ENCODE measurements at places on chromosomes 5 and 9. TPM values are rescaled to one million over a fixed set of nuclear protein-coding genes. Genes with fewer than 3 reads are reported as not detected.

- no peak for DNase-seq
These were observed 26.0 kb upstream of the PDE4D start for GRCh38 chr5:59919484-59919883.

GRCh38 chr5:33688526-33688925, 203.3 kb downstream of the ADAMTS12 start:
- no peak for DNase-seq

GRCh38 chr9:136409557-136410455, 608 bp downstream of the ENTR1 start:
- DNase-seq = peak; percentile 58

DNA sequence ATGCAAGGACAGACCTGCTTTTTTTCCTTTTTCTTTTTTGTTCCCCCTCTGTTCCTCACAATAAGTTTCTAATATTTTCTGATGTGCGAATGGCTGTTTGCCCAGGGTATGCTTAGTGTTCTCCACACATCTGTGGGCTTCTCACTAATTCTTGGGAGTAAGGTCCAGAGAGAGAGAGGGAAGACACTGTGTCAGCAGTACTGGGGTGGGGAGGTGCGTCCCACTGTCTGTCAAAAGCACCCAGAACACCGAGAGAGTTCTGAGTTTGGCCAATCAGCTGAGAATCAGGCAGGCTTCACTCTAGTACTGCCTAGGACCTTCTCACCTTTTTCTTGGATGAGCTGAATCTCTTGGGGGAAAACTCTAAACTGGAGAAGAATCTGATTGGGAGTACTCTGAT, 61.8 kb downstream of the ELL2 start:
- DNase-seq = no peak

- no peak for DNase-seq
These were observed 30.4 kb downstream of the COL15A1 start for GRCh38 chr9:98974106-98974505.

DNA sequence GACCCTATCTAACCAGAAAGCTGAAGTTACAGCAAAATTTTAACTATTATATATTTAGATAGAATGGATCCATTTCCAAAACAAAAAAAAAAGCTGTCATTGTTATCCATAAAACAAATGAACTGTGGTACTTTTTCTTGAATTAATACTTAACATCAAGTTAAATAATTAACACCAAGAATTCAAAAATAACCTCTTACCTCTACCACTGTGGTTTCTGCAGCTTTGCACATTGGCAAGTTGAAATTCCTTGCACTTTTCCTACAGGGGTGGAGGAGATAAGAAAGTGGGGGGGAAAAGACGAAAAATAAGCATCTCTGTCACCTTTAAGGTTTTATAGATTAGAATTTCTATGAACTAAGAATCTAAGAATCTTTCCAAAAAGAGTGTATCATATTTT, 30.0 kb downstream of the OXCT1 start:
- no peak for DNase-seq

- no peak for DNase-seq
These were observed 112.6 kb downstream of the EHMT1 start for GRCh38 chr9:137731216-137731946.

DNA sequence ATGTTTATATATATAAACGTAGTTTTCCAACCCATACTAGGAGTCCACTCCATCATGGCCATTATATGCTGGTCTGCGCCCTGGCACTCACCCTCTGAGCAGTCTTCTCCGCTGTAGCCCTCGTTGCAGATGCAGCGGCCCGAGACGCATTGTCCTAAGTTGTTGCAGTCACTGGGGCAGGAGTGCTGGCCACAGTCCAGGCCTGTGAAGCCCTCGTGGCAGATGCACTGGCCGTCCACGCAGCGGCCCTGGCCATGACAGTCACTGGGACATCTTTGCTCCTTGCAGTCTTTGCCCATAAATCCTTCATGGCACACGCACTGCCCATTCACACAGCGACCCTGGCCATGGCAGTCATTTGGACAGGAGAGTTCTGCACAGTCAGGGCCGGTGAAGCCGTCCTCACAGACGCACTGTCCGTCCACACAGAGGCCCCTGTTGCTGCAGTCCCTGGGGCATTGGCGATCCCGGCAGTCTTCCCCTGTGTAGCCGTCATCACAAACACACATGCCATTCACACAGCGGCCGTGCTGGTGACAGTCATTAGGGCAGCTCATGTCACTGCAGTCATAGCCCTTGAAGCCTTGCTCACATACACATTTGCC, 32.1 kb downstream of the TNC start:
- no peak for DNase-seq

- DNase-seq = no peak
These were observed 34.9 kb downstream of the NSA2 start for GRCh38 chr5:74801941-74802340.

Gene PCDHB11
- total RNA-seq = not detected
